ENCODE measurements at places on chromosomes 5 and 9. TPM values are rescaled to one million over a fixed set of nuclear protein-coding genes. Genes with fewer than 3 reads are reported as not detected.

Gene DAPK1
- 1.6 TPM for total RNA-seq

Gene ZFYVE16
- total RNA-seq = 13.7 TPM

Gene PHYHD1
- total RNA-seq = 11.9 TPM

Gene ANKRD20A1
- total RNA-seq = not detected

Gene TMEFF1
- 1.2 TPM for total RNA-seq

Gene SLC2A8
- total RNA-seq = 16.0 TPM

Gene IFNK
- total RNA-seq = not detected

Gene PDLIM4
- total RNA-seq = 141 TPM

Gene MVB12B
- 2.9 TPM for total RNA-seq

Gene GABRA6
- total RNA-seq = not detected

Gene CCDC171
- total RNA-seq = 1.0 TPM

Gene TRPM3
- total RNA-seq = 0.13 TPM

Gene EIF4E1B
- total RNA-seq = not detected

Gene DCAF12
- total RNA-seq = 26.6 TPM

Gene C1QTNF3
- 0.64 TPM for total RNA-seq

Gene SYK
- total RNA-seq = 0.16 TPM

Gene MCTP1
- 4.1 TPM for total RNA-seq

Gene PCDHGA1
- total RNA-seq = 0.13 TPM

Gene NR5A1
- not detected for total RNA-seq

Gene SERINC5
- total RNA-seq = 7.1 TPM

Gene PTGS1
- total RNA-seq = 61.8 TPM

Gene CYLC2
- total RNA-seq = not detected

Gene DMRT3
- not detected for total RNA-seq

Gene CTXN3
- not detected for total RNA-seq

Gene STRBP
- 2.2 TPM for total RNA-seq

Gene INIP
- 16.2 TPM for total RNA-seq

Gene RASGEF1C
- total RNA-seq = not detected

Gene SLC34A3
- not detected for total RNA-seq

Gene LHX2
- not detected for total RNA-seq

Gene CMYA5
- total RNA-seq = 0.26 TPM

Gene PRSS3
- total RNA-seq = 18.9 TPM

Gene PCDHA10
- not detected for total RNA-seq

Gene CDC25C
- 11.1 TPM for total RNA-seq

Gene TAF11L11
- total RNA-seq = not detected

Gene RLN1
- not detected for total RNA-seq

Gene RORB
- total RNA-seq = 3.1 TPM

Gene PRDM9
- not detected for total RNA-seq

Gene ELOVL7
- total RNA-seq = not detected

Gene TAF11L13
- not detected for total RNA-seq

Gene FST
- total RNA-seq = 57.1 TPM

Gene CCL28
- 0.65 TPM for total RNA-seq

Gene CDO1
- total RNA-seq = 7.1 TPM

Gene ABCA1
- total RNA-seq = 36.3 TPM

Gene OBP2B
- total RNA-seq = not detected

Gene SHROOM1
- 114 TPM for total RNA-seq

Gene ESM1
- 0.16 TPM for total RNA-seq

Gene CDKN2B-AS1
- 1.6 TPM for total RNA-seq

Gene HAPLN1
- 9.4 TPM for total RNA-seq
